HFFc6 (cell line): ENCODE measurements at places on chromosomes 1 and 21.

GRCh38 chr21:29302359-29302875 lies 3.7 kb downstream of the BACH1 start:
- DNase-seq: no peak

GRCh38 chr1:113652771-113653170 lies 106.5 kb downstream of the PHTF1 start:
- peak; percentile 4 for DNase-seq

DNA sequence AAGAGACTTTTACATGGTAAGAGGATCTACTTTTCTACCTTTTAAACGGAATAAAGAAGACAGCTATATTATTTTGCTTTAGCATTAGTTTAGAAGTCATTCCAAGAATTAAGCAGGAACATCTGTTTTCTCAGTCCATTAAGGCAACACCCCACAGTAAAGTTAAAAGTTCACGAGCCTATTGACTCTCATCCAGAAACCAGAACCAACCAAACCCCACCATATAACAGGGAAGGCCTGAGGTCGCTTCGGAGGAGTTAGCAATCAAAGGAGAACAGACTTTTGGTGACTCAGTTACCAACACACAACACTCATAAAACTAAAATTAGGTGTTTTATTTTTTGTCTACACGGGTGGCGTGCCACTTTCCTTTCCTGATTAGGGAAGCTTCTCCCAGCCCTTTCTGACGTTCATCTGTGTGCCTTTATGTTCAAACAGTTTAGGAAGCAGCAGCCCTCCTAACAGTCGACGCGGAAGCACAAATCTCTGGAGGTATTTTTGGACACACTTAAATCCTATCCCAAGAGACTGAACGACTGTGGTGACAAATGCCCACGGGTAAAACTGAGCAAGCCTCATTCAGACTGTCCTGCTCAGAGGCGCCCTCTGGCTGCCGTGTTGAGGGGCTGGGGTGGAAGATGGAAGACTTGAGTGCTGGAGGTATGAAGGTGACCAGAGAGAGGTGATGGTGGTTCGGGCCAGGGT lies 8.6 kb upstream of the PLA2G2C start:
- peak; percentile 33 for DNase-seq

DNA sequence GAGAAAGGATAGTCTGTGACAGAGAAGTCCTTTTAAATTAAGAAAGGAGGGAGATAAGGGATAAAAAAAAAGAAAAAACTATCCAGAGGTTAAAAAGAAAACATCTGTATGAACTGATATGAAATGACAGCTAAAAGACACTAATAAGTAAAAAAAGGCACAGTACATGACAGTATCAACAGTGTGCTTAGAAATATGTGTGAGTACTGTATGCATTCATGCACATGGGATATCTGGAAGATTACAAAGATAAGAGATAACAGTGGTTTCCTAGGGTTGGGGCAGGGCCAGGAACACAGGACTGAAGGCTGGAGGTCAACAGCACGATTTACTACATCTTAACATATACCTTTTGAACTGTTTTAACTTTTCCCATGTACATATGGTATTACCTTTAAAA lies 13.3 kb downstream of the PTP4A2 start:
- no peak for DNase-seq

DNA sequence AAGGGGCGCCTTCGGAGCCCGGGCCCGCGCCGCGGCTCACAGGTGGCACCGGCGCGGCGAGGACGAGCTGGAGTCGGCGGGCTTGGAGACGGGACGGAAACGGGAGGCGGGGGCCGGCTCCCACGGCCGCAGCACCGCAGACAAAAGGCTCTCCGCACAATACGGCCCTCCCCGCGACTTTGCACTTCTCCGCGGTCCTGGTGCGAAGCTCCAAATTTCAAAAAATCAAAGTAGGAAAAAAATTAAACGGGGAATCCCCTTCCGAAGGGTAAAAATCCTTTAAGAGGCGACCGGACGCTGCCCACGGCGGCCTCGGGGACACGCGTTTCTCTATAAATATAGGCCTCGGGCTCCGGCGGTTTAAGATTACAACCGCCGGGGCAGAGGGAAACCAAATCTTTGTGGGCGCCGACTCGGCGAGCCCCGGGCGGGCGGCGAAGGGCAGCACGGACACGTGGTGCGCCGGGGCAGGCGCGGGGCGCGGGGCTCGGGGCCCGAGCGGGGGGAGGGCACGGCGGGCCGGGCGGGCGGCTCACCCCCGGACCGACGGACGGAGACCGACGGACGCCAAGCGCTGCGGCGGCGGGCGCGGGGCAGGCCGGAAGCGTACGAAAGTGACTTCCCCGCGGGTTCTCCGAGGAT lies 453 bp downstream of the PABPC4 start:
- no peak for DNase-seq

- DNase-seq: peak; percentile 21
Measured at GRCh38 chr1:245322673-245323072, 167.9 kb downstream of the KIF26B start.

- DNase-seq: peak; percentile 42
Measured at GRCh38 chr21:15774590-15774989, 44.8 kb downstream of the USP25 start.

DNA sequence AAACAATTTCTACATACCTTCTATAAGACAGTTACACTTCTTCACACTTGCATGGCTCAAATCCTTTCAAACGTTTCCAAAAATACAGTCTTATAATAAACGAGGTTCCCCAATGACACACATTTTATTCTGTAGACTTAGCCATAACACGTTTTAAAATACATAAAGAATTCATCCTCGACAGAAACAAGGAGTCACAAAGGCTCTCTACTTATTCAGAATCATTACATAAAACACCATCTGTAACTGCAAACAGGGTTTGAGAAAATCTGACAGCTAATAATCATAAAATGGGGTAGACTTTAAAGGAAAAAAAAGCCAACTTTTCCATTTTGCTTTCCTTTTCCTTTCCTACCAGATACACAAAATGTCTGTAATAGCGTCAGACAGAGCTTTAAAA lies 1.8 kb downstream of the PIK3R3 start:
- DNase-seq: no peak

DNA sequence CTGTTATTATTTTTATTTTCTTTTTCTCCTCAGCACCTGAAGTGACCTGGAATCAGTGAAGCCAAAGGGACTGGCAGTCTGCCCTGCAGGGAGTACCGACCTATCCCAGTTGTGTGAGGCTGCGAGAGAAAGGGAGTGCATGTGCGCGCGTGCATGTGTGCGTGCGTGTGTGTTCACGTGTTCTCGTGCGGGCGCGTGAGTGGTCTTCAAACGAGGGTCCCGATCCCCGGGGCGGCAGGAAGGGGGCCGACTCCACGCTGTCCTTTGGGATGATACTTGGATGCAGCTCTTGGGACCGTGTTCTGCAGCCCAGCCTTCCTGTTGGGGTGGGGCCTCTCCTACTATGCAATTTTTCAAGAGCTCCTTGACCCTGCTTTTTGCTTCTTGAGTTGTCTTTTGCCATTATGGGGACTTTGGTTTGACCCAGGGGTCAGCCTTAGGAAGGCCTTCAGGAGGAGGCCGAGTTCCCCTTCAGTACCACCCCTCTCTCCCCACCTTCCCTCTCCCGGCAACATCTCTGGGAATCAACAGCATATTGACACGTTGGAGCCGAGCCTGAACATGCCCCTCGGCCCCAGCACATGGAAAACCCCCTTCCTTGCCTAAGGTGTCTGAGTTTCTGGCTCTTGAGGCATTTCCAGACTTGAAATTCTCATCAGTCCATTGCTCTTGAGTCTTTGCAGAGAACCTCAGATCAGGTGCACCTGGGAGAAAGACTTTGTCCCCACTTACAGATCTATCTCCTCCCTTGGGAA lies 123.3 kb downstream of the PRDM2 start:
- DNase-seq: no peak

DNA sequence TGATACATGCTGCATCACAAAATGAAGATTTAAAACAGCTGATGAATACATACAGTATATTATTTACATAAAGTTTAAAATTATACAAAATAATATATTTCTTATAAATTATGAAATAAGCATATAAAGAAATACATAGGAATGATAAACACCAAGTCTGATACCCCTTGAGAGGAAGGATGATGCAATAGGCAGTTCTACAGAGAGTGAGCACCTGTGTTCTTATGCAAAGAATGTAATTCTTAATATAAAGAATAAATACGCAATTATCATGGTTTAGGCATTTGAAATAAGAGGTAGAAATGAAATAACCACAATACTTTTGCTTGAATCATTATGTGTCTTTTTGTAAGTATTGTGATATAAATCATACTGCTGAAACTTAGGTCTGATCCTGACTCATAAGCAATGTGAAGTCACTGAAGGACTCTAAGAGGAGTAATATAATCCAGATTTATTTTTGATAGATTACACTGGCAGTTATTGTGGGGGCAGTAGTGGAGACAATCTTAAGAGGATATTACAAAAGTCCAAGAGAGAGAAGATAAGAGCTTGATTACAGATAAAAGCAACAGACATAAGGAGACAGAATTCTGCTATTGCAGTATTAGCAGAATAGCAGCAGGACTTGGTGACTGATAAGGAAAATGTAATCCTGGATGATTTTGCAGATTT lies 39.0 kb downstream of the TTLL7 start:
- DNase-seq: peak; percentile 4

DNA sequence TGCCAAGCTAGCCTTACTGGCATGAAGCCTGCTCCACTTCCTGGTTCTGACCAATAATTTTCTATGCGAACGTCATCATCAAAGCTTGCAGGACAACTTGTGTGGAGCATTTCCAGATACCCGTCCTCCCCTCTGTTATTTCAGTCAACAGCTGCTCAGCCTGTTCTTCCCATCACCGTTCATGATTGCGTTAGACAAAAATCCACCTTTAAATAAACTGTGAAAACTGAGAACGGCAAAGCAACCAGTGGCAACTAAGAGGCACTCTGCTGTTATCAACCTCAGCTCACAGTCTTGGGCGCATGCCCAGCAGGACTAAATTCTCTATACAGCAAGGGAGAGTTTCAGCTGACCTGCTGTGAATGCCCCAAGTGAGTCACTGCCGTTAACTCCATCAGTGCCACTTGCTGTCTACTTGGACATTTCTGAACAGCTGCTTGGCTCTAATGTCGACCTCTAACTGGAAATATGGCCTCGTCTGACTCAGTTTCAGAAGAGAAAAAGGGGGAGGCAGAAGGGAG lies 207.4 kb upstream of the RUNX1 start:
- DNase-seq: peak; percentile 96

- DNase-seq: no peak
Measured at GRCh38 chr1:119774746-119775490, 6.2 kb upstream of the HMGCS2 start.

GRCh38 chr1:50950396-50950795 lies 9.7 kb downstream of the FAF1 start:
- no peak for DNase-seq

GRCh38 chr1:22139817-22140216 lies 3.1 kb downstream of the WNT4 start:
- no peak for DNase-seq

DNA sequence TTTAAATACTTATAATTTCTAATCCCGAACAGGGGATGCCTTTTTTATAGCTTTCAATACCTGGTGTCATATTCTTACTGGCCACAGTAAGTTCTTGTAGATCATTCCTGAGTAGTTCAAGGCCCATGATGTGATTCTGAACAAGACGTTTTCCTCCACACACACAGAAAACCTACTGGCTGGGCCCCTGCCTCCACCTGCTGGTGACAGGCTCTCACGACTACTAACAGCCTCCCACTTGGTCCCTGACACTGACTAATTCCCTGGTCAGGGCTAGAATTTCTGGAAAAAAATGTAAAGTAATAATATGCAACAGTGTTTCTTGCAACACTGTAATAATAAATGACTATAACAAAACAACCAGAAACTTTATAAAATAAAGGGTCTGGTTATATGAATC lies 50.4 kb upstream of the RIPK4 start:
- DNase-seq: peak; percentile 74

- DNase-seq: peak; percentile 43
Measured at GRCh38 chr21:41439248-41439647, 13.2 kb downstream of the MX1 start.

DNA sequence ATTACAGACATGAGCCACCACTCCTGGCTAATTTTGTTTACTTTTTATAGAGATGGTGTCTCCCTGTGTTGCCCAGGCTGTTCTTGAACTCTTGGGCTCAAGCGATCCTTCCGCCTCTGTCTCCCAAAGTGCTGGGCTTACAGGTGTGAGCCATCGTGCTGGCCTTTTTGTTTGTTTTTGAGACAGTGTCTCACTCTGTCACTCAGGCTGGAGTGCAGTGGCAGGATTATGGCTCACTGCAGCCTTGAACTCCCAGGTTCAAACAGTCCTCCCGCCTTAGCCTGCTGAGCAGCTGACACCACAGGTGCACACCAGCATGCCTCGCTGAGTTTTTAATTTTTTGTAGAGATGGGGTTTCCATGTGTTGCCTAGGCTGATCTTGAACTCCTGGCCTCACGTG lies 49.1 kb downstream of the ADARB1 start:
- DNase-seq: no peak

- DNase-seq: peak; percentile 76
Measured at GRCh38 chr1:172005856-172006255, 164.6 kb downstream of the DNM3 start.

GRCh38 chr1:113675302-113675701 lies 84.0 kb downstream of the PHTF1 start:
- peak; percentile 5 for DNase-seq

DNA sequence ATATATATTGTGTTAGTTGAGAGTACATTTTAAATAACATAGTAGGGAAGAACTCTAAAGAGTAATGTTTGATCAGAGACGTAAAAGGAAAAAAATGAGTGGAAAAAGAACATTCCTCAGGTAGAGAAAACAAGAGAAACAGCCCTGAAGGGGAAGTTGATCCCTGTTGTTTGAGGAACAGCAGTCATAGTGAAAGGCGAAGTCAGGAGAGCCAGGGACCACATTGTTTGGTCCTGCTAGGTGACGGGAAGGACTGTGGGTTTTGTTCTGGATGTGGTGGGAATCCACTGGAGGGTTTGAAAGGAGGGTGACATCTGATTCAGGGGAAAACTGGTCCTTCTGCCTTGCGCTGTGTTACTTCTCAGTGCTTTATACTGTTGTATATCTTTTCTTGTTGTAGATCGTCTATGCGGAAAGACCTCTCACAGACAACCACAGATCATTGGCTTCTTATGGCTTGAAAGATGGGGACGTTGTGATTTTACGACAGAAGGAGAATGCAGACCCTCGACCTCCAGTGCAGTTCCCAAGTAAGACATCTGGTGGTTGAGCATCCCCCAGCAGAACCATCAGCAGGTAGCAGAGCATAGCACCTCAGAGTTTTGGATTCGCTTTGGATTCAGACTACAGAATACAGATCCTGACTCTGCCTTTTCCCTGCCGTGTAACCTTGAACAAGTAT lies 9.2 kb downstream of the DDI2 start:
- DNase-seq: no peak

DNA sequence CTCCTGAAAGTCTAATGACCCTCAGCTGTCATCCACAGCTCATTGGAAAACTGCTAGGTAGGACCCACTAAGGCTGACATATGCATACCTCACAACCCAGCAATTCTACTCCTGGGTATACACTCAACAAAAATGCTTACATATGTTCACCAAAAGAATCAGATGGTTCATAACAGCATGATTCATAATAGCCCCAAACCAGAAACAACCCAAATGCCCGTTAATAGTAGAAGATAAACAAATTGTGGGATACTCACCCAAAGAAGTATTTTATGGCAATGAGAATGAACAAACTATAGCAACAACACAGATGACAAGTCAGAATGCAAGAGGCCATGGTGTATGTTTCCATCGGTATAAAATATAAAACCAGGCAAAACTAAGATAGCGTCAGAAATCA lies 124.6 kb downstream of the HLCS start:
- DNase-seq: peak; percentile 72

- DNase-seq: no peak
Measured at GRCh38 chr1:204703826-204704612, 18.5 kb upstream of the LRRN2 start.

GRCh38 chr1:52359676-52360594 lies 6.1 kb downstream of the CC2D1B start:
- no peak for DNase-seq
